ENCODE measurements at places on chromosomes 1 and 21. TPM values are rescaled to one million over a fixed set of nuclear protein-coding genes. Genes with fewer than 3 reads are reported as not detected.

SSX2IP gene
- total RNA-seq, result 38.0 TPM

DNA sequence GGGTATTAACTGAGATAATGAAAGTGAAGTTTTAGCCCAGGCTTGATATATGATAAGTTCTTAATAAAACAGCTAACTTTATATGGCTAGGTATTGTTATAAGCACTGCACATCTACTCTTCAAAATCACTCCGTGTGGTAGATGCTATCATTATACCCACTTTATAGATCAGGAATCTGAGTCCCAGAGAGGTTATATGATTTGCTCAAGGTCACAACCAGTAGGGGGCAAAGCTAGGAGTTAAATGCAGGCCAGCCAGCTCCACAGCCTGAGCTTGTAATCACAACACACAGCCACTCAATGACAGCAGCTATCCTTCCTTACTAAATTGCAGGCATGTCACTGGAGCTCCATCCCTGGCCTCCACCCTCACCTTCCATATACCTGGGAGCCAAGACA is 115.8 kb downstream of the CAPN8 start:
- H3K27ac ChIP-seq, result no peak overlapping the region
- no peaks in the 10 kb centered on the region for H3K36me3 ChIP-seq
- DNase-seq, result no peak

GRCh38 chr1:174999936-175000696 is at the start of gene CACYBP:
Gene CACYBP, plus strand, starts transcription at chr1:174999947. Its CDS starts 234 bp downstream, at chr1:175000181.
- no peaks in the 10 kb centered on the region for H3K27me3 ChIP-seq
- peaks cover 22% of the 10 kb centered on the region for H3K4me1 ChIP-seq
- peak within 1 kb of the TSS; percentile 97 for H3K27ac ChIP-seq
- no peaks in the 10 kb centered on the region for H3K36me3 ChIP-seq
- no peak for DNase-seq

DNA sequence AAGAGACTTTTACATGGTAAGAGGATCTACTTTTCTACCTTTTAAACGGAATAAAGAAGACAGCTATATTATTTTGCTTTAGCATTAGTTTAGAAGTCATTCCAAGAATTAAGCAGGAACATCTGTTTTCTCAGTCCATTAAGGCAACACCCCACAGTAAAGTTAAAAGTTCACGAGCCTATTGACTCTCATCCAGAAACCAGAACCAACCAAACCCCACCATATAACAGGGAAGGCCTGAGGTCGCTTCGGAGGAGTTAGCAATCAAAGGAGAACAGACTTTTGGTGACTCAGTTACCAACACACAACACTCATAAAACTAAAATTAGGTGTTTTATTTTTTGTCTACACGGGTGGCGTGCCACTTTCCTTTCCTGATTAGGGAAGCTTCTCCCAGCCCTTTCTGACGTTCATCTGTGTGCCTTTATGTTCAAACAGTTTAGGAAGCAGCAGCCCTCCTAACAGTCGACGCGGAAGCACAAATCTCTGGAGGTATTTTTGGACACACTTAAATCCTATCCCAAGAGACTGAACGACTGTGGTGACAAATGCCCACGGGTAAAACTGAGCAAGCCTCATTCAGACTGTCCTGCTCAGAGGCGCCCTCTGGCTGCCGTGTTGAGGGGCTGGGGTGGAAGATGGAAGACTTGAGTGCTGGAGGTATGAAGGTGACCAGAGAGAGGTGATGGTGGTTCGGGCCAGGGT is 8.6 kb upstream of the PLA2G2C start:
- no peak overlapping the region for H3K4me3 ChIP-seq
- DNase-seq, result peak; percentile 68
- H3K4me1 ChIP-seq, result peaks cover 4% of the 10 kb centered on the region
- H3K36me3 ChIP-seq, result no peaks in the 10 kb centered on the region
- H3K27me3 ChIP-seq, result peaks cover 3% of the 10 kb centered on the region

DCST1 gene
- total RNA-seq, result not detected

DNA sequence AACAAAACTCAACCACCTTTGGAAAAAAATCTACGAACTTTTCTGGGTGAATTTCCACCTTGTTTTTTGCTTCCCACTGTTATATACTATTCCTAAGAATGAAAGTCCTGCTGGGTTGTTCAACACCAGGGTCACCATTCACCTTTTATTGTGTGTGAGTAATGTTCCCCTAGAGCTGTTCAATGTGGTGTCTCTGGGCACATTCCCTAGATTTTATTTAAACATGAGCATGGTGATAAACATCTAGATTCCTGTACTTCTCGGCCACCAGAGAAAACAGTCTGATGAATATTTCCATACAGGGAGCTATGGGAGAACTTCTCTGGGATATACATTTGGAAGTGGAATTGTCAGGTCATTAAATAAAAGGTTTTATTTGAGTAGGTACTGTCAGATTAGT is 13.0 kb downstream of the FMN2 start:
- DNase-seq, result no peak
- H3K4me1 ChIP-seq, result no peaks in the 10 kb centered on the region
- H3K27ac ChIP-seq, result no peak overlapping the region

DNA sequence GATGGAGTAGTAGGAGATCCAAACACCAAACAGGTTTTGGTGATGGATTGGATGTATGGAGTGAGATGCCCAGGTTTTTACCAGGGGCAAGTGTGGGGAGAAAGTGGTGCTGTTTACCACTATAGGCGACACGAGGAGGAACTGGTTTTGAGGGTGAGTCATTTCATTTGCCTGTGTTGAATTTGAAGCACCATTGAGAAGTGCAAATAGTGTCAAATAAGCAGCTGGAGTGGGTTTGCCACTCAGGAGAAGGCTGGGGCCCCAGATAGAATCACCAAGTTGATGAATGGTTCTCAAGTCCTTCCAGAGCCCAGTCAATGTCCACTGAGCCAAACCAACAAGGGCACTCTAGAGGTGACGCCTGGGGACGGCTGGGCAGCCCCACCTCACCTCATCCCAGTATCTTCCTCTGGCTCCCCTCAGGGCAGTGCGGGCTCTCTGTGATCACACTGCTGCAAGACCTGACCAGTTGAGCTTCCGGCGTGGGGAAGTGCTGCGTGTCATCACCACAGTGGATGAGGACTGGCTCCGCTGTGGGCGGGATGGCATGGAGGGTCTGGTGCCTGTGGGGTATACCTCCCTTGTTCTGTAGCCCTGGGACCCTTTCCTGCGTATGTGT is 9.4 kb downstream of the RUSC1 start:
- no peak for DNase-seq
- H3K4me1 ChIP-seq, result peaks cover 6% of the 10 kb centered on the region
- H3K27ac ChIP-seq, result no peak overlapping the region
- no peak overlapping the region for H3K4me3 ChIP-seq
- no peaks in the 10 kb centered on the region for H3K27me3 ChIP-seq

CRYZL1 gene
- 14.6 TPM for total RNA-seq

Data from hepatocyte (in vitro differentiated cells).